ENCODE measurements at places on chromosomes 7 and 10. TPM values are rescaled to one million over a fixed set of nuclear protein-coding genes. Genes with fewer than 3 reads are reported as not detected.

The CPA2 gene
- not detected for total RNA-seq

The SMO gene
- total RNA-seq: 37.1 TPM

The BTBD16 gene
- total RNA-seq: 0.41 TPM

The NFE2L3 gene
- 1.1 TPM for total RNA-seq

The ZC3HAV1L gene
- total RNA-seq: 40.6 TPM

The CNNM1 gene
- 0.92 TPM for total RNA-seq

The FOXI2 gene
- total RNA-seq: not detected

The TAS2R5 gene
- total RNA-seq: 4.5 TPM

Measured in tongue (tissue), 3 donors.